T-cell (primary cell): ENCODE measurements at places on chromosomes 5 and 9. TPM values are rescaled to one million over a fixed set of nuclear protein-coding genes. Genes with fewer than 3 reads are reported as not detected.

Gene PRRX2
- not detected for total RNA-seq

- peaks cover 54% of the 10 kb centered on the region for H3K27me3 ChIP-seq
- H3K4me3 ChIP-seq = no peak overlapping the region
- H3K36me3 ChIP-seq = no peaks in the 10 kb centered on the region
- H3K27ac ChIP-seq = no peak overlapping the region
Observed at GRCh38 chr9:126147186-126147935, 179.3 kb upstream of the MVB12B start.

GRCh38 chr5:163841-164240 lies 27.5 kb upstream of the LRRC14B start:
- no peaks in the 10 kb centered on the region for H3K4me1 ChIP-seq
- DNase-seq = no peak
- no peak overlapping the region for H3K4me3 ChIP-seq

Gene PTGDS
- total RNA-seq = 29.8 TPM

GRCh38 chr5:34039398-34040157 lies 3.4 kb downstream of the C1QTNF3 start:
- no peak for DNase-seq
- H3K4me3 ChIP-seq = no peak overlapping the region
- peaks cover 2% of the 10 kb centered on the region for H3K36me3 ChIP-seq
- no peaks in the 10 kb centered on the region for H3K27me3 ChIP-seq
